ENCODE measurements at places on chromosomes 7 and 10. TPM values are rescaled to one million over a fixed set of nuclear protein-coding genes. Genes with fewer than 3 reads are reported as not detected.

The KLF14 gene
- 0.29 TPM for total RNA-seq

The ADAM12 gene
- 2.6 TPM for total RNA-seq

The NDUFB8 gene
- total RNA-seq = 112 TPM

The COL1A2 gene
- 3,050 TPM for total RNA-seq

The AFAP1L2 gene
- total RNA-seq = 6.4 TPM

The SFMBT2 gene
- total RNA-seq = 6.0 TPM

The SPDYE1 gene
- total RNA-seq = not detected

The CALHM1 gene
- not detected for total RNA-seq

The TMEM139 gene
- total RNA-seq = 48.1 TPM

The PRLHR gene
- not detected for total RNA-seq

The HPSE2 gene
- 0.50 TPM for total RNA-seq

The DNAJB12 gene
- total RNA-seq = 38.9 TPM

The TUBAL3 gene
- not detected for total RNA-seq

The ABCB4 gene
- total RNA-seq = 0.52 TPM

The TFEC gene
- total RNA-seq = 42.9 TPM

The SPDYE18 gene
- 0.81 TPM for total RNA-seq

The SPDYE11 gene
- total RNA-seq = not detected

The PPP1R17 gene
- total RNA-seq = not detected

The C10orf53 gene
- not detected for total RNA-seq

The NAMPT gene
- total RNA-seq = 425 TPM

The GDF10 gene
- 35.2 TPM for total RNA-seq

The HABP2 gene
- total RNA-seq = 1.3 TPM

The AKR1C2 gene
- total RNA-seq = 65.3 TPM

The THSD7A gene
- total RNA-seq = 4.6 TPM

The LIPF gene
- total RNA-seq = not detected

The MINPP1 gene
- 16.8 TPM for total RNA-seq

The MRLN gene
- not detected for total RNA-seq

The SORCS3 gene
- not detected for total RNA-seq

The LIPM gene
- total RNA-seq = not detected

The IL2RA gene
- 4.1 TPM for total RNA-seq

The JCAD gene
- 43.1 TPM for total RNA-seq

The SOSTDC1 gene
- total RNA-seq = 9.2 TPM

The CNOT4 gene
- 21.6 TPM for total RNA-seq

All from left lung (tissue), 14 donors.